ENCODE measurements at places on chromosomes 4 and X.

- no peak for DNase-seq
Observed at GRCh38 chrX:23332101-23332887, 2.4 kb upstream of the PTCHD1 start.

- no peak for DNase-seq
Observed at GRCh38 chr4:108619372-108620100, 840 bp upstream of the RPL34 start.

GRCh38 chrX:39551762-39552161 lies 546.0 kb downstream of the BCOR start:
- DNase-seq = no peak

DNA sequence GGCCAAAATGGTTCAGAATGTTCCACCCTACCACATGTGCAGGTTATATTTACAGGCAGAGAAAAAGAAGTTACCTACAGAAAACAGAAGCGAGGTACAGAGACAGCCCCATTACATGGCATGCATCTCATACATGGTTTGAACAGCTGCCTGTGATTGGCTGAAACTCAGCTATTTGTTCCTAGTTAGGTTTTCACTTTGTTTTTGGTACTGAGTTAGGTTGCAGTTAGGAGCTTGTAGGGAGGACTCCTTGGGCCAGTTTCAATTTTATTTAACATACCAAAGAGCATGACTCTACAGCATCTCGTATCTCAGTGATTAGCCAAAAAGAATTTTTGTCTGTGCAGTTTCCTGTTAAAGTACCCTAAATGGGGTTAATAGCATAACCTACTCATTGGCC lies 392.0 kb downstream of the MAPK10 start:
- no peak for DNase-seq

DNA sequence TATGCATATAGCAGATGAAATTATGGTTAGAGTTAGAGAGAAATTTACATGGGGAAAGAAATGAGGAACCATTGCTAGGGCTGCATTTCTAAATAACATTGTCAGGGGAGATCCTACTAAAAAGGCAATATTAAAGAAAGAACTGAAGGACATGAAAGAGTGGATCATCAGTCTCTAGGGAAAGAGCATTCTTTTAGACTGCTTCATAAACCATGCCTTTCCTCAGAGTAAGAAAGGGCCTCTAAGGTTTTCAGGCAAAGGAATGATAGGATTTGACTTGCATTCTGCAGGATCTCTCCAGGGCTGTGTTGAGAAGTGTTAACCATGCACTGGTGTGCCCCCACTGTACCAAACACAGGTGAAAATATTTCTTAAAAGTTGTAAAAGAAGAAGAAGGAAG lies 385.4 kb upstream of the MAD2L1 start:
- no peak for DNase-seq

DNA sequence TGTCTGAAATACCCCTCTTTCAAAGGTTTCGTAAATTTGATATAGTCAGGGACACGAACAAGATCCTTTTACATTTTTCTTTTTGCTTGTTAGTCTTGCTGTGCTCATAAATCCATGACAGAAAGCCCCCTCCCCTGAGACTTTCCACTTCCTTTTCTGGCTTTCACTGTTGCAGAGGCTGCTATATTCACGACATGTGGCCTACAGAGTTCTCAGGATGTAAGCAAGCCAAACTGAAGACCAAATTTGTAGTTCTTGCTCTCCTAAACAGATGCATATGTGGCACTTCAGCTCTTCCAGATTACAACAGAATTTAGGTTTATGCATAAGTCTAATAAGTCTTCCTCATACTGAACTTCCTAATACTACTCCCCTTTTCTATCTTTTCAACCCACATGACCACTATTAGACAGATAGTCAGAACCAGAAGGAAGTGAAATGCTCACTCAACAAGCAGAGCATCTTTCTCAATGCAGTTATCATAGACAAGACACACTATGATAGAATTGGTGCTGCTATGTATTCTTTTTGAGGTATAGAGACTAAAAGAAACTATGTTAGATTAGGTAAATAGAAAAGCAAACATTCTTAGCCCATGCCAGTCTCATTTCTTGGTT lies 15.0 kb downstream of the BTK start:
- DNase-seq = no peak

GRCh38 chr4:73764513-73764912 lies 24.1 kb downstream of the CXCL8 start:
- DNase-seq = no peak

GRCh38 chr4:5137927-5138326 lies 86.6 kb downstream of the STK32B start:
- DNase-seq = no peak

GRCh38 chr4:79869597-79870237 lies 203.3 kb downstream of the ANTXR2 start:
- DNase-seq = no peak

DNA sequence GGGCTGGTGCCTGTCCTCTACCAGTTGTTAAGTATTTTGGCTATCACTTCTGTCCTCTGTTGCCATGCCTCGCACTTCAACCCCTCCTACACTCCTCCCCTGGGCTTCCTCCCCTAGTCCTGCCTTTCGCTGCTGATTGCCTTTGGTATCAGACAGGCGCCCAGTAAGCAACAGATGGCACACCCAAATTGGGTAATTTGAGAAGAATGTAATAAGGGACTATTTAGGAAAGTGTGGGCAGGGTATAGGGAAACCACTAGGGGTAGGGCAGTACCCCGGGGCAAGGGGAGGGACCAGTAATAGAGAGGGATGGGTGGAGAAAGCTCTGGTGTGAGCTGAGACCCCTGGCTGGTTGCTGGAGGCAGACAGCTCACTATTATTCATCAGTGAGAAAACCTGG lies 172.7 kb upstream of the USP9X start:
- no peak for DNase-seq

GRCh38 chr4:25950461-25951389 lies 36.7 kb downstream of the SMIM20 start:
- DNase-seq = no peak

DNA sequence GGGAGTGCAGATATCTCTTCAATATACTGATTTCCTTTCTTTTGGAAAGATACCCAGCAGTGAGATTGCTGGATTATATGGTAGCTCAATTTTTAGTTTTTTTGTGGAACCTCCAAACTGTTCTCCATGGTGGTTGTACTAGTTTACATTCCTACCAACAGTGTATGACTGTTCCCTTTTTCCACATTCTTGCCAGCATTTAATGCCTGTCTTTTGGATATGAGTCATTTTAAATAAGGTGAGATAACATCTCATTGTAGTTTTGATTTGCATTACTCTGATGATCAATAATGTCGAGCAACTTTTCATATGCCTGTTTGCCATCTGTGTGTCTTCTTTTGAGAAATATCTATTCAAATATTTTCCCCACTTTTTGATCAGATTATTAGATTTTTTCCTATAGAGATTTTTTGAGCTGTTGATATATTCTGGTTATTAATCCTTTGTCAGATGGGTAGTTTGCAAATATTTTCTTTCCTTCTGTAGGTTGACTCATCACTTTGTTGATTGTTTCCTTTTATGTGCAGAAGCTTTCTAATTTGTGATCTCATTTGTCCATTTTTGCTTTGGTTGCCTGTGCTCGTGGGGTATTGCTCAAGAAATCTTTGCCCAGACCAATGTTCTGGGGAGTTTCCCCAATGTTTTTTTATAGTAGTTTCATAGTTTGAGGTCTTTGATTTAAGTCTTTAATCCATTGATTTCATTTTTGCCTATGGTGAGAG lies 552.7 kb downstream of the ZNF674 start:
- no peak for DNase-seq
